ENCODE measurements at places on chromosomes 11 and 22.
A peak's percentile ranks its signal among the peaks of the same experiment; 100 is the strongest.

- no peak for DNase-seq
Observed at GRCh38 chr11:60389279-60389910, 6.9 kb upstream of the MS4A14 start.

DNA sequence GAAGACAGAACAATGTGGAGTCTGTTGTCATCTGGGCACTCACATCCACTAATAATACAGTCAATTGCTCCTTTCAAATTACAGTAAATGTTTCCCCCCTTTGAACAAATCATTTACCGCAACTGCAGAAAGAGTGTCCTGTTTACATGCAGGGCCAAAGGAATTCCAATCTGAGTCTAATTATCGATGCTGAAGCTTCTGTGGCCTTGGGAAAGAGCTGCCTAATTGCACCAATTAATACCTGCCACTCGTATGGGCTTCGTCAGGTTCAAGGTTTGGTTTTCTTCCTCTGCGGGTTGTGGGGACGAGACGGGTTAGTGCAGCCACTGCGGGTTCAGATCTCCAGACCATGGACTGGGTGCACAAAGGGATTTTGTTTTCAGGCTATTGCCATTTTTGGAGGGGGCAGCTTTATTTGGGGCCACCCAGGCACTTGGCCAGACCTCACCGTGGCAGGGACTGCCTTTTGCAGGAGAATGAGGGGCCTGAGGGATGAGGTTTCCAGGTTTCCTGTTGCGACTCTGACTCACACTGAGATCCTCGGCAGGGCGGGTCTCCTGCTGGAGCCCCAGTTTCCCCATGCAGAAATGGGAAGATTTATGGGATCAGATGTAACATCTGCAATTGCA, 147.6 kb downstream of the MIAT start:
- DNase-seq, result no peak

DNA sequence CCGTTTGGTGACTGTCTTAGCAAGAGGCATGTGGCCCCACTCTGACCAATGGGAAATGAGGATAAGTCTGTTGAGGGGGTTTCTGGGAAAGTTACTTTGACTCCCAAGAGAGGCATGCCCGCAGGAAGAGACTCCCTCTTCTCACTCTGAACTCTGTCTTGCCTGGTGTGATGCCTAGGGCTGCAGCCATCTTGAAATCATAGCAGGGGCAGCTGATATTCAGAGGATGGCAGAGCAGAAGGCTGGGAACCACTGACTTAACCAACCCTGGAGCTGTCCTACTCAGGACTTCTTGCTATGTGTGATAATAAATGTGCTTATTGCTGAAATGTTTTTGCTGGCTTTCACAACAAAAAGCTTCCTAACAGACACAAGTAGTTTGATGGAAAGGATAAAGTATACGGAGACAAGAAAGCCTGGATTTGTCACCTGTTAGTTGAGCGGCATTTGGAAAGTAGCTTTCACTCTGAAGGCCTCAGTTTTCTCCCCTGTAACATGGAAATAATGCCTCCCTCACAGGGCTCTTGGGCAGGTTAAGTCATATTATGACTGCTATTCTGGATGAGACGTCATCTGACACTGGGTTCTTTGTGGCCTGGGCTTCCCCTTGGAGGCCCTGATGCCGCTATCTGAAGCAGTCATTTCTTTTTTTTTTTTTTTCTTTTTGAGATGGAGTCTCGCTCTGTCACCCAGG, 128.5 kb downstream of the CEP164 start:
- no peak for DNase-seq

DNA sequence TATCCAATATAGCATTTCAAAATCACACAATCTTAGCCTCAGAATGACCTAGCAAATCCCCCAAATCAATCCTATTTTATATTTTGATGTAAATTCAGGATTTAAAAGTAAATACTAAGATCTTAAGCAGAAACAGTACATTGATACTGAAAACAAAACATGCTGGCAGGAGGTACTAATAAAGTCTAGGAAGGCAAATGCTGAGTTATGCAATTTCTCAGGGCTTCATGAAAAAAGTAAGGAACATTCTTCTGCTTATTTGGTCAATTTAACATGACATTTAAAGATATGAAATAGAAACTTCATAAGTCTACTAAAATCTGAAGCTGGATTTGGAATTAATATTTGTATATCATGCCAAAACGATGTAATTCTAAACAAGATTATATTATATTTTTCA, 153.3 kb downstream of the SWAP70 start:
- DNase-seq, result no peak

DNA sequence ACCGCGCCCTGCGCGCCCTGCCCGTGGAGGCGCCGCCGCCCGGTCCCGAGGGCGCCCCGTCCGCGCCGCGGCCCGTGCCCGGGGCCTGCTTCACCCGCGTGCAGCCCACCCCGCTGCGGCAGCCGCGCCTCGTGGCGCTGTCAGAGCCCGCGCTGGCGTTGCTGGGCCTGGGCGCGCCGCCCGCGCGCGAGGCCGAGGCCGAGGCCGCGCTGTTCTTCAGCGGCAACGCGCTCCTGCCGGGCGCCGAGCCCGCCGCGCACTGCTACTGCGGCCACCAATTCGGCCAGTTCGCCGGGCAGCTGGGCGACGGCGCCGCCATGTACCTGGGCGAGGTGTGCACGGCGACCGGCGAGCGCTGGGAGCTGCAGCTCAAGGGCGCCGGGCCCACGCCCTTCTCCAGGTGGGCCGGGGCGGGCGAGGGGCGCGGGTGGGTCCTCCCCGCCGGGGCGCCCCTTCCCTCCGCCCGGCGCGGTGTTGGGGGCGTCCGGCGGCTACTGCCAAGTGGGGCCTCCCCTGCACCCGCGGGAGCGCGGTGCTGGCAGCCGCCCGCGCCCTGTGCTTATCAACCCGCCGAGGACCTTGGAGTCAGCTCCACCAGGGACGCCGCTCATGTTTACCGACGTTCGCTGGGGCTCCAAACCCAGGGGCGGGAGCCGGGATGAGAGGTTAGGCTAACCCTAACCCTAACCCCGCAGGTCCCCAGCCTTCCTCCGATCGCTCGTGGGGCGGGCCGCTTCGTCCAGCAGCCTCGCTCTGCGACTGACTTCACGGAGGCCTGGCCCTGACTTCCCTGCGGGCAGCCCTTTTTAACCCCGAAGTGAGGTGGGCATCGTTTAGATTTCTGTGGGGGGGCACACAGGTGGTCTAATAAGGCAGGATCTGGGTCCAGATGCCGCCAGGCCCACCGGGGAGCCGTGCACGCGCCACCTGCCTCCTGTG, 649 bp downstream of the SELENOO start:
- DNase-seq, result no peak

DNA sequence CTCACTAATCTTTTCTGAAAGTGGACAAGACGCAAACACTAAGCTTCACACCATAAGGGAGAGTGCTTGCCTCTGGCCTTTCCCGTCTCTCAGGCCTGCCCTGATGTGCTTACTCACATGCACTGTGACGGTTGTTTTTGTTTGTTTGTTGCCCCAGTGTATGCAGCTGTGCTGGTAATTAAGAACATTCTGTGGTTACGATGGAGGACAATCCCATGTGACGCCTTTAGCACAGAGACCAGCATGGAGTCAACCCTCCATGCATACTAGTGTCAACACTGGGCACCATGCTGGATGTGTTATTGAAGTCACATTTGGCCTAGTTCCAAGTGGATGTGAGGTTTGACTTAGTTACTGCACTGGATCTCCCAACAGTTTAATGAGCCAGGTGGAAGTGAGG, 27.8 kb upstream of the CDON start:
- DNase-seq, result no peak

- peak; percentile 23 for DNase-seq
Observed at GRCh38 chr22:49983148-49984042, 22.8 kb downstream of the PIM3 start.

DNA sequence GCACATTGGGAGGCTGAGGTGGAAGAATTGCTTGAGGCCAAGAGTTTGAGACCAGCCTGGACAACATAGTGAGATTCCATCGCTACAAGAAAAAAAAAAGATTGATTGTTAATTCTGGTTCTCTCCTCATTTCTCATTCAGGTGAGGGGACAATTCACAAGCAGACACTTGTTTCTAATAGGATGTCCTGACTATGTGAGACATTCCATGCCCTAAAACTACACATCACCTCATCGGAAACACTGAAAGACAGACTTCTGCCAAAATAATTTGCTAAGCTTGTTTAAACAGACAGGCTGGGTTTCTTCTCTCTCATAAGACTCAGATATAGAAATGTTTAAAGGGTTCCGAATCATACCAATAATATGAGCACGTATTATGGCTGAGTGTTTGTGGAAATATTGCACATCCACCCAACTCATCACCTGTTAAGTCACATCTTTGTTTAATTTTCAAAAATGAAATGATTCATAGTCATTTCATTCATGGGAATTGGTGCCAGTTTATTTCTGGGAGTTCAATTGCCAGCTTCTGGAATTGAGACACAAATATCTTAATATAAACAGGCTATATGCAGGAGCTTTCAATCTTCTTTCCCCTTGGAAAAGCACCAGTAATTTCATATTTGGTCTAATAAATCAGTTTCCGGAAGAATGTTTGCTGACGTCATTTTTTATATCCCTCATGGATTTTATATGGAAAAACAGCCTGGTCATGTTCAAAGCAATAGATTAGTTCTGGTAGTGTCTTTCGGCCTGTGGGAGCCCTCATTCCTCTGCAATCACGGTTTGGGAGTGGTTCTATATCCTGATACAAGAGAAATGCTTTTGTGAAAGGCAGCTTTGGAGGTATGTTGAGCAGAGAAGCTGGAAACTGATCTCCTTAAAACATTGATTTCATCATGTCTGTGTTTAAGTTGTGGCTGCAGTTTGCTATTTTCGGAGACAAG, 87.0 kb downstream of the BDNF start:
- no peak for DNase-seq

DNA sequence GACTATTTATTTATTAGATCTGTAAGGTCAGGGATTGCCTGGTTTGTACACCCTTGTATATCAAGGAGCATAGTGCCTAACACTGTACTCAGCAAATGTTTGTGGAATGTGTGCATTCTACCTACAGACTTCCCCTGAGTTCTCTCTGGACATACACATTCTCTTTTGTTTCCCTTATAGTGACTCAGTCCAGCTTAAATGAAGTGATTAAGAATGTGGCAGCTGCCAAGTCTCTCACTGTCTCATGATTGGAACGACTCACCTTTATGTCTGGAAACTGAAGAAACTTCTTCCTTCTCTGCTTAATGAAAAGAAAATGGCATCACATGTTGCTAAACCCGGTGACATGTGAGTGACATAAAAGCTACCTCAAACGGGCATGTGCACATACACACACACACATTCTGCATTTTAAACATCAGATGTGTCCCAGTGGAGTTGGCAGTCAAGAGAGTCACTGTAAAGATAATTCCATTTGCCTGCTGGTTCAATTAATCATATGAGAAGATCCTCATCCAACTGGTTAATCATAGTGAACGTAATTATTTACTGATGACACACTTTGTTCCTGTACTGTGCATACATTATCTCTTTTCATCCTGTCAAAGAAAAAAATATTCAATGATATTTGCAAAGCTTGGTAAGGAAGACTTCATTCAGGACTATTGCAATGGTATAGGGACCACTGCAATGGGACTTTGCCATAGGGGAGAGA, 42.8 kb downstream of the GLYAT start:
- no peak for DNase-seq

DNA sequence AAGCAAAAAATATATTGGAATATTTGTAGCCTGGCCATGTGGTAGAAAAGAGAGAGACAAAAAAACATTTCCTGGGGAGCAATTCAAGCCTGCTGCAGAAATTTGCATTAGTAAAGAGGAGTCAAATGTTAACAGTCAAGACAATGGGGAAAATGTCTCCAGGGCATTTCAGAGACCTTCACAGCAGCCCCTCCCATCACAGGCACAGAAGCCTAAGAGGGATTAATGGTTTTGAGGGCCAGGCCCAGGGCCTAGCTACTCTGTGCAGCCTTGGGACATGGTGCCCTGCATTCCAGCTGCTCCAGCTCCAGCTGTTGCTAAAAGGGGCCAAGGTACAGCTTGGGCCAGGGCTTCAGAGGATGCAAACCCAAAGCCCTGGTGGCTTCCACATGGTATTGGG, 46.8 kb downstream of the PGR start:
- DNase-seq, result no peak

- no peak for DNase-seq
Observed at GRCh38 chr11:68043029-68043348, 4.2 kb downstream of the TCIRG1 start.
